ENCODE measurements at places on chromosomes 3 and 15.

- DNase-seq: no peak
Observed at GRCh38 chr3:123869165-123869564, 15.0 kb downstream of the MYLK start.

GRCh38 chr15:49619226-49619625, 1.4 kb downstream of the FAM227B start:
- DNase-seq: no peak

GRCh38 chr3:157488144-157488543, 15.1 kb downstream of the VEPH1 start:
- DNase-seq: no peak

DNA sequence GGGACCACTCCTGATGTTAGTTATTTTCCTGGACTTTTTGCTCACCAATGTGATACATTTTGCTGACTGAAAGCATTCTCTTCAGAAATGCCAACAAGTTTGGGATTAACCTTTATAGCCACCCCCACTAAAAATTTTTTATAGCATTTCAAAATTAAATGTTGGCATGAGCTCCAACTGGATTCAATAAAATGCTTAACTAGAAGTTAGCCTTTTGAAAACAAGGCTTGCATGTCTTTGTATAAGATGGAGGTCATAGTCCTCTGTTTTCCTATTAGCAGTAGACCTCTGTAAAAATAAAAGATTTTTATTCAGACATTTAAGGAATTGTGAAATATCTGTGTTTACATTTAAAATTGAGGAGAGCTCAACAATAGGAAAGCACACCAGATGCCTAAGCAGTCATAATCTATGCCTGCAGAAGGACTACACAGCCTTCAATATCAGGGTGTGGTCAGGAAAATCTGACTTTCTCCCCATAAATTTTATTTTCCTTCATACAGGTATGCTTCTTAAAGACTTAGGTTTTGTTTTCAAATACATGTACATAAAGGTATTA, 87.2 kb downstream of the DNAJC13 start:
- no peak for DNase-seq
